ENCODE measurements at places on chromosomes 3 and 15.

DNA sequence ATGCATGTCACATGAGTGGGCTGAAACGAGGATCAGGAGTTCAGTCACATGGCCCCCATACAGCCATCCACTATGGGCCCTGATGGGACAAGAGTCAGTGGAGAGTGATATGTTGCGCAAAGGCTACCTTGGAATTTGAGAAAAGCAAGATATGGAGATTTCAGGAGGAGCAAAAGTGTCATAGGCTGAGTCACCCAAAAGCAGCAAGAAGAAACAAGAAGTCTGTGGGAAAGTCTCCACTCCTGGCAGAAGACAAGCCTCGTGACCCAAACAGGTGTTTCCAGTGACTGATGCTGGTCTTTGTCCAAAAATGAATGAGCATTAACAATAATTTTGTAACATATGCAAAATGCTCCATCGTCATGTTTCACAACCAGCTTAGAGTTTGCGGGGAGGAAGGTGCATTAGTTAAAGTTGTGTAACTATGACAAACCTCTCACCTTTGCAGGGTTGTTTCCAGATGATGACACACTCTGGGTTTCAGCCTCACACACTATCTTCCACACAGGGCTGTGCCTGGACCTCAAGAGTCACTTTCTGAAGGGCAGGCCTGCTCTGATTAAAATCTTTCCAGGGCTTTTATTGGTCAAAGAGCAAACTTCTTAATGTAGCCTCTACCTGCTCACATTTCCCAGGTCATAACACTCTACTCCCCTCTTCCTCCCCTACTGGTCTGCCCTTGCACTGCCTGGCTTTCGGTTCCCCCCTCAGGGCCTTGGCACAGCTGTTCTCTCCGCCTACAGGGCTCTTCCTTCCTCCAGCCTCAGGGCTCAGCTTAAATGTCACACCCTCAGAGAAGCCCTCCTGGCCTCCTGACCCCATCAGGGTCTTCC lies 3.9 kb upstream of the DNASE1L3 start:
- DNase-seq, result no peak

DNA sequence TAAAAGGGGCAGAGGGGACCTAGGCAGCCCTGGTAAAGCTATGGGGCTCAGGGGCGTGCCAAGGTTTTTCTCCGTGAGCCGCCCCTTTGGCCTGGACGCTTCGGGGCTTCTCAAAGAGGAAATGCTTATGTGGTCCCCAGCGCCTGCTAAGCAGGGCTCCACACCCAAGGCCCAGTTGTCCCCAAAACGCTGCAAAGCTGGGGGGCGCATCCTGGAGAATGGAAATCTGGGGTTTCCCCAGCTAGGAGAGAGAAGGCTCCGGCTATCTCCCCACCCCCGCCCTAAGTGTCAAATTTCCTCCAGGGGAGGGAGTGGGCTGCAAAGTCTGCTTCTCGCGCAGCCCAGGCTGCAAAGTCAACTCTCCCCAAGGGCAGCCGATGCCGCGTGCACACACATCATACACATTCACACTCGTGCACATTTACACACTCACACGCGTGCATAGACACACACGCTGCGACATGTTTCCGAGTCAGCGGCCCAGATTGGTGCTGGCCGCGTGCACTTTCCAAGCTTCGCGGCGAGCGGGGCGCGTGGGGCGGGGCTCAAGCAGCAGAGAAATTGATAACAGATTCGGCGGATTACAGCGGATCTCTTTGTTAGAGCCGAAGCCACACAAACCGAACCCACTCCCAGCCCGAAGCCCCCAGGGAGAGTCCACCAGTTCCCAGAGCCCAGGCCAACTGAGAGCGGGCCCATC lies 4.5 kb downstream of the WNT5A start:
- no peak for DNase-seq

- no peak for DNase-seq
Observed at GRCh38 chr3:98655666-98656065, 62.3 kb upstream of the CPOX start.

DNA sequence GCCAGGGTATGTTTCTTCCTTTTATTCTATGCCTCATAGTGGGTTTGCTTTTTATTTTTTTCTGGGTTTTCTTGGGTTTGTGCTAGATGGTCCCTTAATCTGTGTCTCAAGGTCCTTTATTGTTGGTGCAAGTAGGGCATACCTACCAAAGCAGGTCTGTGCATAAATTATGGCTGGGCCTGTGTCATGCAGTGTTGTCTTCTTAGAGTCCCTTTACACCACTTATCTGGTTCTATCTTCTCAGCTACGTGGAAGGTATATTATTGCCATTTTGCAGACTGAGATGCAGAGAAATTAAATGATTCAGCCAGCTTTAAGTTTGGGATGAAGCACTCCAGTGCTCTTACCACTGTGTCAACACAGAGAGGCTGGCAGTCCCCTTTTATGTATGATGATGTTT lies 293.5 kb upstream of the SOX2 start:
- no peak for DNase-seq

DNA sequence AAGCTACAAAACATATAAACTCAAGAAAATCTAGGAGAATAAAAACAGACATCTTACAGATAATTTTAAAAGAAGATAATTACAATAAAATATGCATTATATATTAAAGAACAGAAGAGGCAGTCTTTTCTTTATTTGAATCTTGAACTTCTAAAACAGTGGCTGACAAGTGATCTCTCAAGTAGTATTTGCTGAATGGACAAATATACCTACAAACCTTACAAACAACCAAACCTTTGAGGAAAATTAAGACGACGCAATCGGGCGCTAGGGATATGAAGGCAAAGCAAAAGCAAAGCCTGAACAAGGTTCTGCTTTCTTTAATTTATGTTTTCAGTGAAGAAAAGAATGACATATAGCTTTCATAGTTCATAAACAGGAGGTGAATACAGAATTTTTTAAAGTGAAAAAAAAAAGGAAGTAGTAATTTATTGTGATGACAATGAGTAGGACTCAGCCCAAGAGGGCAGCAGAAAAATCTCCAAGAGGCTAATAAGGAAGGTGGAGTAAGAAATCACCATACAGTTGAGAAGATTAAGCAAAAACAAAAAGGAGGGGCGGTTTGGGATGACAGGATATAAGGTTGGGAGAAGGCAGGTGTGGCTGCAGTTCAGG lies 347.8 kb downstream of the TBC1D5 start:
- no peak for DNase-seq

GRCh38 chr3:72951259-72951722 lies 45.3 kb upstream of the PPP4R2 start:
- no peak for DNase-seq

DNA sequence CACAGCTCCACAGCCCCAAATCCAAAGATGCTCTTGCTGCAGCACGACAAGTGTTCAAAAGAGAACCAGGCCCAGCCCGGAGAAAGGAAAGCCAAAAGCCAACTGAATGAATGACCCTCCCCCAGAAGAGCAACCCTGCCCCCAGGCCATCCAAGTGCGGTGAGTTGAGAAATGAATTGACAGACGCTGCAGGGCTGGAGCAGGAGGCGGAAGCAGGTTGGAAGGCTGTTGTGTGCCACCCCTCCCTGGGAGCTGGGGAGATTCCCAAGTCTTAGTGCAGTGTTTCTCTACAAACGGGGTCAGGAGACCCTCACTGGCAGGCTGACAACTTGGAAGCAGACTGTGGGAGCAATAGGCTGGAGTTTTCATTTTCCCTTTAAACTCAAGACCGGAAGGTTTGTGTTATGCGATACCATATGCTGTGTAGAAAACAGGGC lies 3.5 kb upstream of the SPTBN5 start:
- no peak for DNase-seq

- no peak for DNase-seq
Observed at GRCh38 chr15:22808240-22808639, 21.8 kb downstream of the NIPA1 start.

DNA sequence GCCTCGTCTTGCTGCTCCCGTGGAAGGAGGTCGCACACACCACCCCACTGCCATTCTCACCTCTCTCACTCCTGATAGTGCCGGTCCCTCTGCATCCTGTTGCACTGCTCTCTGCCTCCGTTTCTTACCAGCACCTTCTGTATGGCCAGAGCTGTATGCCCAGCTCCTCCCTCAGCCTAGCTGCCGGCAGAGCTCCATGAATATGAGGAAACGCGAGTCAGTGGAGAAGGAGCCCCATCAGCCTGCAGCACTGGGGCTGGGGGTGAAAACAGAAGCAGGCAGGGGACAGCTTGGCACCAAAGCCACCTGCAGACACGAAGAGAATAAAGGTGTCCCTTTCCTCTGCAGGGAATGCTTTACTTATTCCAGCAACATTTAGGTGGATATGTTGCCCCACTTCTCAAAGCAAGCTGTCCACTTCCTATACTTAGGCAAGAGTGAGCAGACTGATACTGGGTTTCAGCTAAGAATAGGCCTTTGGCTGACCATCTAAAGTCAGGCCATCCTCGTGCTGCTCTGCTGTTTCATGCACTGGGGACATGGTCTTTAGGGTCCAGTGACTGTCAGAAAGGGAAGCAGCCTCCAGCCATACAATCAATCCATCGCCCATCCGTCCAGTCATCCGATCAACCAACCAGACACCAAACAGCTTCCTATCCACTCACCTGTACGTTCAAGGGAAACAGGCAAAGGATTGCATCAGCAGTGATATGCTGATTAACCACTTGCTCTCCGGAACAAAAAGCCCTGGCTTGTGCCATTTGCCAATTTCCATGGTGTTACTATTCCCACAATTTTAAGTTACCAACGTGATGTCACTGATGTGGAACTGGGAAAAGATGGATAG lies 222.7 kb downstream of the XXYLT1 start:
- DNase-seq, result no peak

GRCh38 chr3:182596676-182597410 lies 196.5 kb upstream of the ATP11B start:
- no peak for DNase-seq

DNA sequence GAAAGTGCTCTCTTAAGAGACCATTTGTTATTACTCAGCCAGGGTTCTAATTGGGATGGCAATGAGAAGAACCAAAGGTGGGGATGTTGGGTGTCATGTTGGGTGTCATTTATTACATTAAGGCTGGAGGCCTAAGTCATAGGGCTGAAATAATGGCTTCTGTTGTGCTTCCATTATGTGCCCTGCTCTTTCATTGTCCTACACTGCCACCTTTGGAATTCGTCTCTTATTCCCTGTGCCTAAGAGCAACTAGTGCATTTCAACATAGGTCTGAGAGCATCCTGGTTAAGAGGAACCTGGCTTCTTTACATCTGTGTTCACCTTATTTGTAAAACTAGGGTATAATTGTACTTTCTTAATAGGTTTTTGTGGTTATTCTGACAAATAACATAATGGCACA lies 32.2 kb downstream of the RIOX2 start:
- DNase-seq, result no peak

GRCh38 chr3:134376786-134377426 lies 2.7 kb upstream of the AMOTL2 start:
- no peak for DNase-seq

GRCh38 chr15:59203008-59203407 lies 3.6 kb upstream of the LDHAL6B start:
- DNase-seq, result no peak

GRCh38 chr3:75089841-75090240 lies 475.4 kb upstream of the CNTN3 start:
- DNase-seq, result no peak

DNA sequence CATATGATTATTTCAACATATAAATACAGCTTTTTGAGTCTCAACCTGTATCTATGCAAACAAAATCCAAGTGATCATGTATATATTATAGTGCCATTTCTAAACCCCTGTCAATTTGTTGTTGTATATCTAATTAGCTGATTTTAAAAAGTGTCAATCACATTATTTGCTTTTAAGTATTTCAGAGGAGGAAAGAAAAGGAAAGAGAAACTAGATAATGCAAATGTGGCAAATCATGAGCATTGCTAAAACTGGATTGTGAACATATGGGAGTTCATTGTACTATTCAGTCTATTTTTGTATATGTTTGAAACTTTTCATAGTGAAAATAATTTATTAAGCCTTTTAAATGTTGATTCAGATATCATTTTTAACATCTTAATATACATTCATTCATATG lies 190.7 kb downstream of the ZIC4 start:
- no peak for DNase-seq

GRCh38 chr15:94230883-94231722 lies at the start of gene MCTP2:
TSS of gene MCTP2 (plus strand) at chr15:94231561. CDS start at chr15:94298266, 66,705 bp downstream.
- peak; percentile 63 for DNase-seq

DNA sequence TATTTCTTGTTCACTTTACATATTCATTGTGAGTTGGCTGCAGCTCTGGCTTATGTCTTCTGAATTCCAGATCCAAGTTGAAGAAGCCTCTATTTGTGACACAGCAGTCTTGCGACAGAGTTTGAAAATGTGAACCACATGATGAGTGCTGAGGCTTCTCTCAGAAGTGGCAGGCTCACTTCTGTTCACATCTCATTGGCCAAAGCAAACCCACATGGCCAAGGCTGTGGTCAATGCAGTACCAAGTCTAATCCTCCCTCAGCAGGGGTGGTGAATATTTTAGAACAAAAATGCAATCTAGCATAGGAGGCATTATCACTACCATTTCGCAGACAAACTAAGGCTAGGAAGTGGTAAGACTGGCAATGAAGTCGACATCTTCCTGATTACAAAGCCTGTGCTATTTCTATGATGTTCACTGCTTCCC lies 45.2 kb downstream of the CDCP1 start:
- DNase-seq, result no peak

DNA sequence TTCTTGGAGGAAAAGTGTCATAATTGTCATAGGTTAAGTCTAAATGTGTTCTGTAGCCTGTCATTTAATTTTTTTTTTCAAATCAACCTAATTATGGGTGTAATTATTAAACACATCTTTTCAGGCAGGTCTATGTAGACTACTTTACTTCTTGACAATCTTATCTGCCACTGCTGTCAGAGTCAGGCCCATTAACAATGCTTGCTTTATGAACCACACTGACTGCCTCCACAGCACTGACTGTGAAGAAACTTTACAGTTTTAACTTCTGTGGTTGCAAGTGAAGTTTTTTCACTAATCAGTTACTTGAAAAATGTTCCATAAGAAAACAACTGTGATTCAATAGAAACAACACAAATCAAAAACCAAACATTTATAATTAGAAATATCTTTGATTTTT lies 407.8 kb downstream of the PLCL2 start:
- no peak for DNase-seq

GRCh38 chr3:135083179-135083578 lies 288.1 kb downstream of the EPHB1 start:
- DNase-seq, result no peak

DNA sequence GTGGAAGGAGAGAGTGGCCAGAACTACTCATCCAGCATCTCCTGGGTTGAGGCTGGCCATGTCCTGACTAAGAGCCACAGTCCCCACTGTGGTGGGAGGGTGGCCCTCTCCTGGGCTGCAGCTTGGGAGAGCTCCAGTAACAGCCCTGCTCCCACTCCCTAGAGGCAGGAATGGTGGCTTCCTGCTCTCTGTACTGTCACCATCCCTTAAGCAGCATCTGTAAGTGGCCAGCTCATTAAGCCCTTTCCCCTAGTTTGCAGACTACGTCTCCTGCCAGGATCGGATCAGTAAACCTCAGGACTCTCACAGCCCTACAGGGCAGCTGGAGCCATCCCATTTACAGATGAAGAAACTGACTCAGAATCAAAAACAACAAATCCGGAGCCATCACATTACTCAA lies 30.5 kb downstream of the DNAJB8 start:
- no peak for DNase-seq

- DNase-seq, result no peak
Observed at GRCh38 chr3:162538491-162538890, 1041.9 kb downstream of the OTOL1 start.

GRCh38 chr3:152834776-152835600 lies at the start of gene P2RY1:
TSS of gene P2RY1 (plus strand) at chr3:152835131. CDS start at chr3:152835783, 652 bp downstream.
- DNase-seq, result no peak

GRCh38 chr3:168878655-168879054 lies 782.9 kb upstream of the GOLIM4 start:
- no peak for DNase-seq

- DNase-seq, result no peak
Observed at GRCh38 chr15:66905185-66905584, 160.2 kb upstream of the SMAD3 start.

GRCh38 chr15:49605588-49605987 lies 15.0 kb downstream of the FAM227B start:
- no peak for DNase-seq

Data from stimulated activated CD8-positive, alpha-beta memory T cell treated with anti-CD3 and anti-CD28 coated beads, Interleukin-12 subunit alpha, Interleukin-12 subunit beta, amount 100 ng/mL, for 1 hour (primary cell).